ENCODE measurements at places on chromosomes 7 and 10. TPM values are rescaled to one million over a fixed set of nuclear protein-coding genes. Genes with fewer than 3 reads are reported as not detected.

C7orf57 gene
- total RNA-seq, result 0.56 TPM

SEMA3C gene
- not detected for total RNA-seq

IDI2 gene
- not detected for total RNA-seq

NOD1 gene
- 17.8 TPM for total RNA-seq

C10orf95 gene
- total RNA-seq, result not detected

HOXA3 gene
- not detected for total RNA-seq

GRCh38 chr10:110549211-110549610 is 18.3 kb upstream of the SMC3 start:
- no peak for DNase-seq
- H3K27ac ChIP-seq, result no peak overlapping the region
- peaks cover 16% of the 10 kb centered on the region for H3K4me1 ChIP-seq
- no peak overlapping the region for H3K4me3 ChIP-seq
- no peaks in the 10 kb centered on the region for H3K36me3 ChIP-seq
- H3K27me3 ChIP-seq, result peaks cover 39% of the 10 kb centered on the region

GRCh38 chr10:102781090-102781920 is 37.6 kb downstream of the WBP1L start:
- peaks cover 52% of the 10 kb centered on the region for H3K4me1 ChIP-seq
- no peak for DNase-seq
- H3K27ac ChIP-seq, result no peak overlapping the region
- no peaks in the 10 kb centered on the region for H3K36me3 ChIP-seq
- H3K27me3 ChIP-seq, result no peaks in the 10 kb centered on the region

DNA sequence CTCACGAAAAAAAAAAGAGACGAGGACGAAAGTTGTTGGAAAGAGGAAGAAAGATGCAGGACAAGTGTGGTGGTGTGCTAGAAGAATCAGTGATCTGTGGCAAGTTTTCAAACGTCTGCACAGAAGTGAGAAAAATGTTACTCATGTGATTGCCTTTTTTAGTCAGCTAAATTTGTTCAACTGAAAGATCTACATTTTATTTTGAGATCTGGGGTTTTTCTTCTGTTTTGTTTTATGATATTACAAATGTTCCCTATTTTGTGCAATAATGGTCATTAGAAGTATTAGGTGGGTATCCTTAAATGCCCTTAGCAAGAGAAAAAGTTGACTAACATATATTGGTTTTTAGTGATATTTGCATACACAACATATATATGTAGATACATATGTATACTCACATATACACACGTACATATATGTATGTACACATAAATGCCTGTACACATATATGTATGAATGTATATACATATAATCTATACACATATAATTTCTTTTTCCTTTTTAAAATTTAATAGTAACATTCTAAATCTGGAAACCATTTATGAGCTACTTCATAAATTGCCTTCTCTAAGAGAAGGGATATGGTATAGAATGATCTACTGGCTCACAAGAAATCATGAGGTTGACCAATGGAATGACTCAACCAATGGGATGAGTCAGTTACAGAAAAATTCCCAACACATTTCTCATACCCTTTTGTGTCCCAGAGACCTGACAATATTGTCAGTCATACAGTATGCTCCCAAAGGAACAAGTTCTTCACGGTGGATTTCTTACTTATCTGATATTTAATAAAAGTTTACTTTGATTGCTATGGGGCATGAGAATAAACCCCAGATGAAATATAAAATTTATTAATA is 38.4 kb downstream of the SLC39A12 start:
- no peak for DNase-seq
- no peaks in the 10 kb centered on the region for H3K27me3 ChIP-seq
- H3K36me3 ChIP-seq, result no peaks in the 10 kb centered on the region
- no peaks in the 10 kb centered on the region for H3K4me1 ChIP-seq

- no peak for DNase-seq
- H3K27me3 ChIP-seq, result peaks cover 15% of the 10 kb centered on the region
- no peak overlapping the region for H3K27ac ChIP-seq
- H3K4me1 ChIP-seq, result no peaks in the 10 kb centered on the region
Observed at GRCh38 chr7:44367475-44368043, 42.2 kb upstream of the CAMK2B start.

GRCh38 chr7:81407094-81407493 is 362.8 kb downstream of the HGF start:
- H3K4me3 ChIP-seq, result no peak overlapping the region
- no peak for DNase-seq
- H3K27me3 ChIP-seq, result no peaks in the 10 kb centered on the region
- H3K27ac ChIP-seq, result no peak overlapping the region

DNA sequence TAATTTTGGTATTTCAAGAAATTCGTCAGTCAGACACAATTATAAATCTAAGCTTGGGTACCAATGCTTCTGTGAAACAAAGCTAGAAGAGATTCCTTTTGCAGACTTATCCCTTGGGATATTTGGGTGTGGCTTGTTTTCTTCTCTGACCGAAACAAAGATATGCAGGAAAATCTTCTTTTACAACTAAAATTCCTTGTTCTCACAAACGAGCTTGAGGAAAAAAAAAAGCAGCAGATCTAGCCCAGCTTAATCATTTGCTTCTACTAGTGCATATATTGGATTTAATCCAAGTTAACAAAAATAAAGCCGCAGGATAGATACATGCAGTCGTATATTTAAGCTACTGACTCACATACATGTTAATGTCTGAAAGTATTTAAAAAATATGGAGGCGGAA is 104.2 kb downstream of the PRTFDC1 start:
- DNase-seq, result no peak
- peaks cover 11% of the 10 kb centered on the region for H3K4me1 ChIP-seq
- no peaks in the 10 kb centered on the region for H3K36me3 ChIP-seq
- no peaks in the 10 kb centered on the region for H3K27me3 ChIP-seq
- no peak overlapping the region for H3K27ac ChIP-seq

DNA sequence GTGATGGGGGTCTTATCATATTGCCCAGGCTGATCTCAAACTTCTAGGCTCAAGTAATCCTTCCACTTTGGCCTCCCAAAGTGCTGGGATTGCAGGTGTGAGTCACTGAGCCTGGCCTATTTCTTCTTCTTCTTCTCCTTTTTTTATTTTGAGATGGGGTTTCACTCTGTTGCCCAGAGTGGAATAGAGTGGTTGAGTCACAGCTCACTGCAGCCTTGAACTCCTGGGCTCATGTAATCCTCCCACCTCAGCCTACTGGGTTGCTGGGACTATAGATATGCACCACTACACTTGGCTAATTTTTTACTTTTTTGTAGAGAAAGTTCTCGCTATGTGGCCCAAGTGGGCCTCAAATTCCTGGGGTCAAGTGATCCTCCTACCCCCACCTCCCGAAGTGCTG is 124.3 kb downstream of the SKIDA1 start:
- no peak overlapping the region for H3K4me3 ChIP-seq
- no peak for DNase-seq
- H3K27ac ChIP-seq, result no peak overlapping the region

GRCh38 chr7:55242613-55243012 is 122.5 kb upstream of the LANCL2 start:
- no peaks in the 10 kb centered on the region for H3K27me3 ChIP-seq
- DNase-seq, result no peak
- no peaks in the 10 kb centered on the region for H3K36me3 ChIP-seq
- no peak overlapping the region for H3K27ac ChIP-seq
- no peak overlapping the region for H3K4me3 ChIP-seq

DNA sequence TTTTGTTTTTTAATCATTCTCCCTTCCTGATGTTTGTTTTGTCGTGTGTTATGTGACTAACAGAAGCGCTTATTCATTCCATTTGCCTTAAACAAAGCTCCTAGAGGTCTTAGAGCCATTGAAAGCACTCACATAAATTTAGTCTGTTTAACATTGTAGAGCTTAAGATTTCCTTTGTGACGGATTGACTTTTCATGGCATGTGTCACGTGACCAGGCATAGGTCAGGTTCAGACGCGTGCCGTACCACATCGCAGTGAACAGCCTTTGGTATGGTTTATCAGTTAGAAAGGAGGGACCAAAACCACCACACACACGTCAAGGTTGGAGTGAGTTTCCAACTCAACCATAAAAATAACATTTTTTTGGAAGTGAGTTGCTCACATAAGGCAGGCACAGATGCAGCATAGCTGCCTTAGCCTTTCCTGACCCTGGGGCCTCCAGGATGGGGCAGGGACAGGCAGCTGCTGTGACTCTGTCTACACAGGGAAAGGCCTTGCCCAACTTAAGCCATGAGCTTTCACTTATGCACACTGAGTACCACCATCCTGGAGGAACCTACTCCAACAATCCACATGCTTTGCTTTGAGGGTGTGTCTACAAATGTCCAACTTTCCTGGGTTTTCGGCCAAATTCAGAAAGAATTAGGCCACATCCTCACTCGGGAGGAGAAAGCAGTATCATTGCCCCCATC is 55.5 kb downstream of the WDFY4 start:
- H3K27me3 ChIP-seq, result no peaks in the 10 kb centered on the region
- H3K4me3 ChIP-seq, result no peak overlapping the region
- no peaks in the 10 kb centered on the region for H3K36me3 ChIP-seq
- H3K27ac ChIP-seq, result no peak overlapping the region

DNA sequence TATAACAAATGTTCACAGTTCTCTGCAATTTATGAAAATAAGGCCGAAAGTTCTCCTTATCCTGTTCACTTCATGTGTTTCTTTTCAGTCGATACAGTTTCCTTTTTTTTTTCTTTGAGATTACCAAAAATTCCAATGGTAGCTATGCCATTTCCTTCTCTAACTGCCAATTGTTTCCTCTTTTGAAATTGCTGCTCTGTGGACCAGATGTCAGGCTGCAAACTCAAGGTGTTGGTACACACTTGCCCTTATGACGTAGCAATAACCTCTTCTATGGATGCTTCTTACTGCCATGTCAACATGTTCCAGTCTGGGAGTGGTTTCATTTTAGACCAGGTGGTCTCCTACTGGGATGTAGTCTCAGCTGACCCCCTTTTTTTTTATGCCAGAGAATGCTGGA is 52.9 kb downstream of the CASD1 start:
- no peak overlapping the region for H3K4me3 ChIP-seq
- H3K27me3 ChIP-seq, result no peaks in the 10 kb centered on the region
- no peaks in the 10 kb centered on the region for H3K36me3 ChIP-seq
- no peak for DNase-seq
- H3K4me1 ChIP-seq, result no peaks in the 10 kb centered on the region

DNA sequence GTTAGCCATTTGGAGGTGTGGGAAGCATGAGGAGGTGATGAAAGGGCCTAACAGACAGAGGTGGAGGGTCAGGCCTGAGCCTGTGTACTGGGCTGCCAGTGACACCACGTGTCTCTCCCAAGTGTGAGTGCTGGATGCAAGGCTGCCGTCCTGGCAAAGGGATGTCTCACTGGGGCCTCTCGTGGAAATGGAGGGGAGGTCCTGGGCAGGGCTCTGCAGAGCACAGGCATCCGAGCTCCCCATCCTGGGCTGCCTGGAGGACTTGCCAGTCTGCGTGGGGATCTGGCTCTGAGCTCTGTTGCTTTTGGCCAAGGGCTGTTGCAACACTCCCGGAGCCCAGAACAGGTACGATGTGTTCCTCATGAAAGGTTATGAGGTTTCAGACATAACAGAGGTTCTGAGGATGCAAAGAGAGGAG is 77.3 kb downstream of the GRK5 start:
- H3K4me3 ChIP-seq, result peak overlapping the region; percentile 69
- DNase-seq, result no peak
- H3K4me1 ChIP-seq, result peaks cover 79% of the 10 kb centered on the region
- H3K36me3 ChIP-seq, result no peaks in the 10 kb centered on the region
- H3K27me3 ChIP-seq, result no peaks in the 10 kb centered on the region

GRCh38 chr7:132300599-132301277 is 275.5 kb downstream of the PLXNA4 start:
- H3K27ac ChIP-seq, result no peak overlapping the region
- no peaks in the 10 kb centered on the region for H3K4me1 ChIP-seq
- no peaks in the 10 kb centered on the region for H3K36me3 ChIP-seq
- no peak overlapping the region for H3K4me3 ChIP-seq
- H3K27me3 ChIP-seq, result no peaks in the 10 kb centered on the region
- no peak for DNase-seq

DNA sequence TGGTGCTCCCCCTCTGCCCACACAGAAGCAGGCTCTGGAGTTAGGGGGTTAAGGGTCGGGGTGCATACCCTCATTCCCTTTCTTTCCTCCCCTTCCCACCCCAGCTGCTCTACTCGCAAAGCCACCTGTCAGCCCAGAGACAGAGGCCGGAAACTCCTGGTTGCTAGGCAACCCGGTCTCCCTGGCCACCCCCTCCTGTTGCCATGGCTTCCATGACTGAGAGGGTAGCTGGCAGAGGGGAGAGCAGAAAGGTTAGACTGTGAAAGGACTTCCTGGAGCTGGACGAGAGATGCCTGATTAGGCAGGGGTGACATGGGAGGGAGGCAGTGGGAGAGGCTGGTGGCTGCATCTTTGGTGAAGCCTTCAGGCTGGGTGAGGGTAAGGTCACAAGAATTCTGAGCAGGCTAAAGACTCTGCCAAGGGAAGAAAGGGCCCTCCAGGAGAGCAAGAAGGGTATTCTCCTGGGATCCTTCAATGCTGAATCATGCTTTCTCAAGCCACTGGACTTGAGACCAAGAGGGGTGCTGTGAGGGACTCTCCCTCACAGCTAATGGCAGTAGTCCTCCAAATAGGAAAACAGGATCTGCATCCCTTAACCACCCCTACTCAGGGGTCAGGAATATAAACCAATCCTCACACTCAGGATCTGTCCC is 5.4 kb downstream of the PSD start:
- H3K4me1 ChIP-seq, result peaks cover 40% of the 10 kb centered on the region
- no peak overlapping the region for H3K27ac ChIP-seq
- H3K36me3 ChIP-seq, result peaks cover 2% of the 10 kb centered on the region
- DNase-seq, result peak; percentile 69

GRCh38 chr7:158366346-158366745 is 221.3 kb downstream of the PTPRN2 start:
- H3K4me3 ChIP-seq, result no peak overlapping the region
- peaks cover 2% of the 10 kb centered on the region for H3K36me3 ChIP-seq
- no peaks in the 10 kb centered on the region for H3K4me1 ChIP-seq
- no peaks in the 10 kb centered on the region for H3K27me3 ChIP-seq

- peak overlapping the region; percentile 12 for H3K4me3 ChIP-seq
- peak overlapping the region; percentile 67 for H3K27ac ChIP-seq
- peaks cover 27% of the 10 kb centered on the region for H3K4me1 ChIP-seq
- peaks cover 8% of the 10 kb centered on the region for H3K27me3 ChIP-seq
- H3K36me3 ChIP-seq, result no peaks in the 10 kb centered on the region
- DNase-seq, result no peak
Observed at GRCh38 chr10:69465457-69466157, 14.3 kb downstream of the TSPAN15 start.
